ENCODE measurements at places on chromosomes 6 and 20.

DNA sequence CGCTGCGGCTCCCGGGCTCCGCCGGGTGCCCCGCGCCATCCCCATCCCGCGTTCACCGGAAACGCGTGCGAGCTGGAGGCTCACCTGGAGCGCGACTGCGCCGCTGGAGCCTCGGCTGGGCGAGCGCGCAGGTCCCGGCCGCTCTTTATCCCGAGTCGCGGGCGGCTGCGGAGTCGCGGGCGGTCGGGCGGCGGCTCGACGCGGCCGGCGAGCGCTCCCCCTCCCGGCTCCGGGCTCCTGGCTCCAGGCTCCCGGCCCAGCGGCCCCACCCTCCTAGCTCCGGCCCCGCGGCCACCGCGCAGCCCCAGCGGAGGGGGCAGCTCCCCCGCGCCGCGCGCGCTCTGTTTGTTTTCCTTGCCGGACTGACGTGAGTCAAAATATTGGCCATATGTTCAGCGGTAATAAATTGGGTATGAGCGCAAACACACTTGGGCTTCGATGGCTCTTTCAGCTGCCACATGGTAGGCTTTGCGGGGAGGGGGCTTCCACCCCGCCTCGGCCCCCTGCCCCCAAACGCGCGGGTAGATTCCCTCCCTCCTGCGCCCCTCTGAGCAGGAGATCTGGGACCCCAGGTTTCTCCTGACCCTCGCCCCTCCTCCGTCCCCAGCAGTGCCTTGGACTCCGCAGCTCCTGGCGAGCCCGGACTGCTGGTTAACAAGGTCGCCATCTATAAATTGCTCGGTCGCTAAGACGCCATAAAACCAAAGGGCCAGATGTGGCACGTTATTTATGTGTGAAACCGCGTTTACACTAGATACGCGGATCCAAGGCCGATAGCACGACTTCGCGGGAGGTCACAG is 8.8 kb upstream of the NKX2-2 start:
- DNase-seq = peak; percentile 68

DNA sequence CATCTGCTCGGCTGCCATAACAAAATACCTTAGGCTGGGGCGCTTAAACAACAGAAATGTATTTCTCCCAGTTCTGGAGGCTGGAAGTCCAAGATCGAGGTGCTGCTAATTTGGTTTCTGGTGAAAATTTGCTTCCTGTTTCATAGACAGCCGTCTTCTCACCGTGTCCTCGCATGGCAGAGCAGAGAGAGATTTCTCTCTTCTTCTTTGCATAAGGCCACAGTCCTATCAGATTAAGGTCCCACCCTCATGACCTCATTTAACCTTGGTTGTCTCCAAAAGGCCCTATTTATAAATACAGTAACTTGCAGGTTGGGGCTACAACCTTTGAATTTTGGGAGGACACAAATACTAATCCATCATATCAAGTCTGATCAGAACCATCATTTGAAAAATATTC is 544.3 kb downstream of the KIF16B start:
- DNase-seq = no peak

- DNase-seq = no peak
Measured at GRCh38 chr6:97850458-97851212, 567.6 kb upstream of the MMS22L start.

- no peak for DNase-seq
Measured at GRCh38 chr6:136403110-136403980, 113.7 kb upstream of the BCLAF1 start.

DNA sequence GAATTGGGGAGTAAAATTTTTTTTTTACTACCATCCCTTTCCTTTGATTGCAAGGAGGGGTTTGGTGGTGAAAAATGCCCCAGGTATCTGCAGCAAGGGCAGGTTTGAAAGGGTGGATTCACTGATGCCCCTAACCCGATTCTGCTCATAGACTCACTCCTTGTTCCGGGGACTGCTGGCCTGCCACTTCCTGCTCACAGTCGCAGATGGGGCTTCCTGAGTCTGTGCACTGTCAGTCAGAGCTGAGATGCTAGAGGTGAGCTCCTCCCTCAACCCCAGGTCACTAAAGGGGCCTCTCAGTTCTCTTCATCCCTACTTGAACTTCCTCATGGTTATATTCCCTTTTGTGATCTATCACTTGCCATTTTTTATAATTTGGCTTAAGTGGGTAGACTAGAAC is 357.9 kb downstream of the FARS2 start:
- no peak for DNase-seq

- DNase-seq = no peak
Measured at GRCh38 chr20:44279228-44279627, 31.8 kb downstream of the FITM2 start.

DNA sequence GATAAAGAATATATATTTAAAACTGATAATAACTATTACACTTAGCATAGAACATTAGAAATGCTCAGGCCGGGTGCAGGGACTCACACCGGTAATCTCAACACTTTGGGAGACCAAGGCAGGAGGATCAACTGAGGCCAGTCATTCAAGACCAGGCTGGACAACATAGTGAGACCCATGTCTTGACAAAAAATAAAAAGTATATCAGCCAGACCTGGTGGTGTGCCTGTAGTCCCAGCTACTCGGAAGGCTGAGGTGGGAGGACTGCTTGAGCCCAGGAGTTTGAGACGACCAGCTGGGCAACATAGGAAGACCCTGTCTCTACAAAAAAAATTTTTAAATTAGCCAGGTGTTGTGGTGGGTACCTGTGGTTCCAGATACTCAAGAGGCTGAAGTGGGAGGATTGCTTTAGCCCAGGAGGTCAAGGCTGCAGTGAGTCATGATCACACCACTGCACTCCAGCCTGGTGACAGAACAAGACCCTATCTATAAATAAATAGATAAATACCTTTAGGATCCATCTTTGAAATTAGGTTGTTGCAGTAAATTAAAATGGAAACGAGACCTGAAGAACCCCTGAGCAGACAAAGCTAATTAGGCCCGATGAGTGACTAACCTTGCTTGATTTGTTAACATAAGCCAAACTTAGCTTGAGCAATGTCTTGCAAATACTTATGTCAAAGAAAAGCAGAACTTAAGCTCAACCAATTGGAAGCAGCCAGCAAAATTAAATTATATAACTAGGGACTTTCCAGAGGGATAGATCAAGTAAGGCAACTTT is 75.8 kb upstream of the E2F3 start:
- no peak for DNase-seq

GRCh38 chr20:35560105-35560511 is 18.2 kb downstream of the ERGIC3 start:
- DNase-seq = no peak

- DNase-seq = no peak
Measured at GRCh38 chr20:50533061-50533460, 22.9 kb downstream of the PTPN1 start.

DNA sequence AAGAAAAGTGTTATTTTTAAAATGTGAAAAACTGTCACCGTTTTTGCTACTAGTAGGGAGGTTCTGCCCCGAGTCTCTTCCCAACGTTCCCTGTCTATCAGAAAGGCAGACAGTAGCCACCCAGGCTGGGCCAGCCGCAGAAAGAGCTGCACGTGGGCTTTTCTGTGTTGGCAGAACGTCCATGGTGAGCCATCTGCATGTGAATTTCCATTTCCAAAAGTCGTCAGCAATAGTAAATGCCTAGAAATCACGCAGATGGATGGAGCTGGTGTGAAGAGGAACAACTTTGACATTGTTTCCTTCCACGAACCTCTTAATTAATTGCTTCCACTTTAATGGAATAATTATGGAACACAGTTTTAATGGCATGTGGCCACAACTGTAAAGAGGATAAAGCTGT is 97.5 kb downstream of the FAM120B start:
- no peak for DNase-seq

DNA sequence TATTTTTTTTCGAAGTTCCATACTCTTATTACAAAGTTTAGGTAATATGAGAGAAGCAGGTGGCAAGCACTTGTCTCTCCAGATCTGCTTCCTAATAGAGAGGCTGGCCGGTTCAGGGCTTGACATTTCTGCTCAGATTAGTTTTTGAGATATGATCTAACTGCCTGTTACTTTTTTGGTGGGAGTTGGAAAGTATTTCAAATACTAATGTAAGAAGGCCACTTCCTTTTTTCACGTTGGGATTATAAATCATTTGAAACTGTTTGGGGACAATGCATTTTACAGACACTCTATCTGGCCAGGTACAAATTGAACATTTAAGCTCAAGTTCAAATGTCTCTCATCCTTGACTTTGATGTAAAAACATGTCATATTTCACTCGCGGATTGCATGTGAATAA is 222.1 kb upstream of the SULF2 start:
- no peak for DNase-seq

DNA sequence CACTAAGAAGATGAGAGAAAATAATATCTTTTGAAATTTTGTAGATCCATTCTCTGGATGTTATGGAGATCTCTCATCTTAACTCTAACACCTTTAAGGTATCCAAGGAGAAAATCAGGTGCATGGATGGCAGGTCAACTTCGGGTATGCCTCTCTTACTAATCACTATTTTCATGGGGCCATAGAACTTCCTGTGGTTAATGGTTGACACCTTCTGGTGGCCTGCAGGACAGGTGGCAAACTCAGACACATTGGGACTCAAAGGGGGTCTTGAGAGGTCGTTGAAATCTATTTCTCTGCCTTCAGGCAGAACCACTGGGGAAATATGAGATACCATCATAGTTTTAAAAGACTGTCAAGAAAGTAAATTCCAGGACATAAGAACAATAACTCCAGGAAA is 76.5 kb downstream of the ADAT2 start:
- DNase-seq = no peak

DNA sequence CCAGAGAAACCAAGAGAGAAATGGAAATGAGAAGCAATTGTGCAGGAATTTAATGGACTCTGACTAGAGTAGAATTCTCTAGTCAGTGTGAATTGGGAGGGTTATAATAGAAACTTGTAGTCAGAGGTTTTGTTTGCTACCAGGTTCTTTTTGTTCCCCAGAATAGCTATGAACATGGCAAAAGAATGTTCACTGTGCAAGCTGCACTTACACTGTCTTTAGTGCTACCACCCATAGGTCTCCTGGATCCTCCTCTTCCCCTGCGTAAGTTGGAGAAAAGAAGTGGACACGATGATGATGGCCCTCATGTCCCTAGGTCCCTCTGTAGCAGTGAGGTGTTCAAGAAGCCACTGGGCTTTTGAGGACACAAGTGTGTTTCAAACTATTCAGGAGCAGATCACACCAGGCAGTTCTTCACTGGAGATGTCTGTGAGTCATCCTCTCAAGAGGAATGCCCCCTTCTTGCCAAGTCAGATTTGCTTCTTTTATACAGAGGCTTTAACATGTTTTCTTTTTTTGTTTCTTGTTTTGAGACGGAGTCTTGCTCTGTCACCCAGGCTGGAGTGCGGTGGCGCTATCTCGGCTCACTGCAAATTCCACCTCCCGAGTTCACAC is 47.6 kb upstream of the SMIM8 start:
- no peak for DNase-seq

GRCh38 chr6:40957616-40958492 is 81.2 kb downstream of the UNC5CL start:
- no peak for DNase-seq

- DNase-seq = no peak
Measured at GRCh38 chr6:35370124-35370741, 27.9 kb downstream of the PPARD start.

GRCh38 chr6:39223555-39223954 is 5.7 kb downstream of the KCNK5 start:
- DNase-seq = no peak

- DNase-seq = peak; percentile 28
Measured at GRCh38 chr20:32582659-32583580, 2.2 kb downstream of the NOL4L start.

DNA sequence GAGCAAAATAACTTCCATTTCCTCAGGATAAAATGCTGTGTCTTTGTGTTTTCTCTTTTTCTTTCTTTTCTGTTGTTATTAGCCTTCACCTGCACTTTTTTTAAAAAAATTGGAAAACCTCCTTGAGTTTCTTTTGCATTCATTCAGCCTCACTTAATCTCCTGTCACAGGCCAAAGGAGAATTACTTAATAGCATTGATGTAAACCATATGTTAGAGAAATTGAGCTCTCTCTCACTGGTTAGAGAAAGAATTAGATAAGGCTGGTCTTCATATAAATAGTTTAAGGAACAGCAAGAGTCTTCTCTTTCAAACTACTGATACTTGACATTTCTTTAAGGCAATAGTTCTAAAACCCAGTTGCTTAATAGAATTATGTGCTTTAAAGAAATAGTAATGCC is 564.2 kb downstream of the TFAP2B start:
- DNase-seq = no peak

DNA sequence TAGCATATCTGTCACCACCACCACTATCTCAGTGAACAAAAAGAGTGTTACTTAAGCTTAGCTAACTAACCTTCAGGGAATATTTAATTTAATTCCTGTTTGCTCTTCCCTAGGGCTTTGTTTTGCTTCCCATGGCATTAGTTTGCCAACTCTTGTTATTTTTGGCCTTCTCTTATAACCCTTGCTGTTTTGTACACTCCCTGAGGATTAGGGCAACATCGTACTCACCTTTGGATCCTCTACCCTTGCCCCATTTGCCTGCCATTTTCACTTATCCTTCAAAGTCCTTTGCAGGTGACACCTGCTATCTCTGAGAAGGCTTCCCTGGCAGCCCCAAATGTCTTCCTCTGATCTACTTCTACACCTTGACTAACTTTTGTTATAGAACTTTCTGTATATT is 23.7 kb downstream of the ACOT13 start:
- DNase-seq = no peak

DNA sequence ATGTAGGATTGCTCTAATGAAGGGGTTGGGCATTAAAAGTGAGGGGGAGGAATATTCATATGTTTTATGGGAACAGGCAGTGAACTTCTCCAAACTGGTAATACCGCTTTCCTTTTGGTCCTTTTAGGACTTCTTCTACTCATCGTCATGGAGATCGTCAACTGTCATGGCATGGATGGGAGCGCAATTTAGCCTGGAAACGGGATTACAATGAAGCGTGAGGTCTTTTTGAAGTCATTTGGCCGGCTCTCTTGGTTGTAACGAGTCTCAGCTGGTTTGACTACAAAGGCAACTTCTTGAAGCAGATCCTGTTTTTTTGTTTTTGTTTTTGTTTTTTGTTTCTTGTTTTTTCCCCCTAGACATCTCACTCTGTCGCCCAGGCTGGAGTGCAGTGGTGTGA is 1.4 kb upstream of the HLA-E start:
- DNase-seq = no peak
